T-cell (primary cell): ENCODE measurements at places on chromosomes 12 and 14. TPM values are rescaled to one million over a fixed set of nuclear protein-coding genes. Genes with fewer than 3 reads are reported as not detected.

Gene DEGS2
- 0.19 TPM for total RNA-seq

GRCh38 chr12:100675432-100675831 lies 101.9 kb downstream of the GAS2L3 start:
- H3K27me3 ChIP-seq, result no peaks in the 10 kb centered on the region
- no peaks in the 10 kb centered on the region for H3K4me1 ChIP-seq
- no peak overlapping the region for H3K27ac ChIP-seq
- no peak for DNase-seq

Gene KRT6C
- not detected for total RNA-seq

DNA sequence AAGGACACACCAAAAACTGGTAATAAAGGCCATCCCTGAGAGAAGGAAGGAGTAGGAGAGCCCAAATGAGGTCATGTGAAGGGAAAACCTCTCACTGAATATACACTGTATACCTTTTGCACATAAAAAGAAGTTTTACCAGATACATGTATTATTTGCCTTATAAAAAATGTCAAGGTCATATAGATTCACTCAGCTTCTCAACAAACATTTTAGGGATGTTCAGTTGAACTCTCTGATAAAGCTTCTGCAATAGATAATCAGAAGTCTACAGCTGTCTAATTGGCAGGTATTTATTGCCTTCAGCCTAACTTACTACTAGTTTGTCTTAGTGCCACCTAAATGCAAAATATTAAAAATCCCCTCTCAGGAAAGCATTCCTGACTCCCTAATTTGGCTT lies 8.7 kb downstream of the SLC11A2 start:
- no peak overlapping the region for H3K27ac ChIP-seq
- H3K4me3 ChIP-seq, result no peak overlapping the region
- no peaks in the 10 kb centered on the region for H3K36me3 ChIP-seq
- peaks cover 18% of the 10 kb centered on the region for H3K4me1 ChIP-seq

DNA sequence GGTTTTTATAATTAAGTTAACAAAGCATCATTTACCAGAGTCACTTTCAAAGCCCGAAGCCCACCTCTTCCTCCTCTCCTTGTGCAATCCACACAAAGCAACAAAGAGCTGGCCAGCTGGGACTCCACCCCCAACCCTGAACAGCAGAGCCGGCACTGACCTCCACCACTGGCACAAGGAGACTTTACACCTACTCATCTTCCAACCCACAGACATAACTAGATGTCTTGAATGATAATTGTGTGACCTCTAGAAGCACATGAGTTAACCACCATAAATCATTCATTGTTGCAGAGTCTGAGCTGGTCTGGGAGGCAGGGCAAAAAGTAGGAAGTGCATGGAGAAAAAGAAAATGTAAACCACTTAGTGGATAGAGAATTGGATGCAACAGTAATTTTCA lies 72.2 kb downstream of the ST8SIA1 start:
- no peaks in the 10 kb centered on the region for H3K4me1 ChIP-seq
- H3K4me3 ChIP-seq, result no peak overlapping the region
- DNase-seq, result no peak
- H3K27me3 ChIP-seq, result no peaks in the 10 kb centered on the region
- H3K27ac ChIP-seq, result no peak overlapping the region
- H3K36me3 ChIP-seq, result no peaks in the 10 kb centered on the region

DNA sequence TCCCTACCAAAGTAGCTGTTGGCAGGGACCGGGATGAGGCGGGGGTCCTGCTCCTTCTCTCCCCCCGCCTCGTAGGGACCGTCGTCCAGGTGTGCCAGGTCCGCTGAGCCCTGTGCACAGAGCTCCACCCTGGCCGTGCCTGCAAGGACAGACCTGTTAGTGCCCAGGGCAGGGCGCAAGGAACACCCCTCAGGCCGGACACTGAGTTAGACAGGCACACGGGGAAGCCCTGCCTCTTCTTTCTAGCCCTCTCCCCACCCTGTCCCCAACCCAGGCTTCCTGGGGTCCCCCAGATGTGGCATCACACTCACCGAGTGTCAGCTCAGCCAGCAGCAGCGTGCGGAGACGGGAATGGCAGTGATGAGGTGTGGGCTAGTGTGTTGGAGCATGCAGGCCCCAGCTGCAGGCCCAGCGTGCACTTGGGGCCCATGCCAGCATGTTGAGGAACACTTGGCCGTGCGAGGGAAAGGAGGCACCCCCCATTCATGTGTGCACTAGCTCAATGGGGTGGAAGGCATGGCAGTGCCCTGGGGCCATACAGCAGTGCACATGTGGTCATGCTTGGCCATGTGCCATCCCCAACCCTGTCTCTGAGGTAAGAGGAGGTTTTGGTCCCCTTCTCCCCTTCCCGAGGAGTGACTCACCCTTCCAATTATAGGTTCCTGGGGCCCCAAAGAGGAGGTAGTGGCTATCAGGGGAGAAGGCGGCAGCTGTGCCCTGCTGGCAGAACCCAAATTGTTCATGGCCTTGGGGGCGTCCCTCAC lies 7.3 kb downstream of the ITGA7 start:
- DNase-seq, result no peak
- H3K36me3 ChIP-seq, result no peaks in the 10 kb centered on the region
- no peak overlapping the region for H3K27ac ChIP-seq
- H3K4me3 ChIP-seq, result no peak overlapping the region
- H3K27me3 ChIP-seq, result peaks cover 41% of the 10 kb centered on the region
- no peaks in the 10 kb centered on the region for H3K4me1 ChIP-seq

DNA sequence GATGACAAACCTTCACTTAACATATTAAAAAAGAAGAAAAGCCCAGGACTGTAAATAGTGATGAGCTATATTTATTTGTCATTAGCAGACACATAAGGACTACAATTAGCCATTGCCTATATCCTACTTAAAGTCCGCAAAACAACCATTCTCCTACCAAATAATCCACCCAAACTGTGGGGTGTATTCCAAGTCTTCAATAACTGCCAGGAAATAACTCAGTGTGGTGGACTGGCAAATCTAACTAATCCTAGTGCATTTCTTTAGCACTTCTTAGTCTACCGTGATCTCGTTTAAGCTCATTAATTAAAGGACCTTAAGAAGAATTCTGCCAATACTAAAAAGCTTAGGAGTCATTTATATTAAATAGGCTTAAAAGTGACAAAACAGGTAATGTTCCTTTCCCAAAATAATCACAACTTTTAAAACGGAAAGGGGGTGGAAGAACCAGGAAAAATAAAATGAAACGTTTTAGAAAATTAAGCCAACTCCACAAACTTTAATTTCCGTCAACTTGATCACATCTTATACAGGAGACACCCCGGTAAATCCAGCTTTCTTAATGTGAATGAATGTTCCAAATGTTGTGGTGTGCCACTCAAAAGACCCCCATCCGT lies 1.8 kb downstream of the NOVA1 start:
- H3K4me3 ChIP-seq, result no peak overlapping the region
- H3K4me1 ChIP-seq, result peaks cover 2% of the 10 kb centered on the region
- DNase-seq, result no peak
- no peaks in the 10 kb centered on the region for H3K36me3 ChIP-seq

Gene AP5M1
- total RNA-seq, result 52.6 TPM

Gene DGLUCY
- total RNA-seq, result 99.8 TPM

- no peaks in the 10 kb centered on the region for H3K4me1 ChIP-seq
- H3K36me3 ChIP-seq, result no peaks in the 10 kb centered on the region
- no peak overlapping the region for H3K27ac ChIP-seq
These were observed 186.3 kb upstream of the CLEC14A start for GRCh38 chr14:38442208-38442607.

DNA sequence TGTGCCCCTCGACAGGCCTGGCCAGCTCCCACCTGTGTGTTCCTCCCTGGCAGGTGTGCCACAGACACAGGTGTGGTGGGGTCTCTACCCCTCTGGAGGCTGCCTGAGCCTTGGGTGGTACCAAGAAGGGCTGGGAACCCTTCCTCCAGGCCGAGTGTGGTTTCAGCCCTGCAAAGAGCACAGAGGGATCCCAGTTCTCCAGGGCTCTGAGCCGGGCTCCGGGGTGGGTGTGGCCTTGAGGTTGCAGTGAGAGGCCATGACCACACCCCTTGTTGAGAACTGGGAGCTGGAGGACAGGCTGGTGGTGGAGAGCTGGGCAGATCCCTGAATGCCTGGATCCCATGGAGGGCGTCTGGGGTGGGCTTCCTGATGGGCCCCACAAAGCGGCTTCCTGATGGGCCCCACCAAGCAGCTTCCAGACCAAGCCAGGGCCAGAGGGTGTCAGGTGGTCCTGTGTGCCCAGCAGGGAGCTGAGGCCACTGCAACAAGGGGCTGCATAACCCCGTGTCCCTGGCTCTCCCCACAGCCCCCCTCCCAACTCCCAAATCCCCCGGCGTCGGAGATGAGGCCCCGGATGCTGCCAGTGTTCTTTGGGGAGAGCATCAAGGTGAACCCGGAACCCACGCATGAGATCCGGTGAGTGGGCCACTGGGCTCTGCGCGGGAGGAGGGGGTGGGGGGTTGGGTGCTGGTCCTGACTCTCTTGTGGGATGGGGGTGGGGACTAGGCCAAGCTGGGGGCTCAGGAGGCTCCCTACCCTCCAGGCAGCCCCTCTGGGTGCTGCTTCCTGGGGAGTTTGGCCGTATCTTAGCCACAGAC lies 16.6 kb downstream of the RFLNA start:
- H3K36me3 ChIP-seq, result no peaks in the 10 kb centered on the region
- no peaks in the 10 kb centered on the region for H3K27me3 ChIP-seq
- H3K27ac ChIP-seq, result no peak overlapping the region
- DNase-seq, result no peak
- H3K4me3 ChIP-seq, result no peak overlapping the region
- no peaks in the 10 kb centered on the region for H3K4me1 ChIP-seq

DNA sequence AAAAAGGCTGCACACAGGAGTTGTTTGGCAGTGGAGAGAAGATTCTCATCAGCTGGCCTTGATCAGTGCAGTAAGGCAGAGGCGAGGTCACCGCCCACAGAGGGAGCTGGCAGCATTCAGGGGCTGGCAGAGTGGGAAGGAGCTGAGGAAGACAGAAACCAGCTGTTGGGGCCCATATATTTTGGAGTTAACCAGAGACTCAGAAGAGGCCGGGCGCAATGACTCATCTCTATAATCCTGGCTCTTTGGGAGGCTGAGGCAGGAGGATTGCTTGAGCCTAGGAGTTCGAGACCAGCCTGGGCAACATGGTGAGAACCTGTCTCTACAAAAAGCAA lies 17.7 kb downstream of the SMCO2 start:
- peaks cover 6% of the 10 kb centered on the region for H3K4me1 ChIP-seq
- no peak overlapping the region for H3K4me3 ChIP-seq
- H3K27me3 ChIP-seq, result no peaks in the 10 kb centered on the region
- no peak for DNase-seq
- H3K36me3 ChIP-seq, result no peaks in the 10 kb centered on the region

Gene GRIN2B
- total RNA-seq, result not detected

- H3K4me1 ChIP-seq, result no peaks in the 10 kb centered on the region
- no peak overlapping the region for H3K4me3 ChIP-seq
- H3K27me3 ChIP-seq, result no peaks in the 10 kb centered on the region
- no peaks in the 10 kb centered on the region for H3K36me3 ChIP-seq
- DNase-seq, result no peak
These were observed 177.9 kb downstream of the GALC start for GRCh38 chr14:87815121-87815520.

- no peak overlapping the region for H3K27ac ChIP-seq
- no peak for DNase-seq
- no peak overlapping the region for H3K4me3 ChIP-seq
- H3K4me1 ChIP-seq, result no peaks in the 10 kb centered on the region
These were observed 148.5 kb upstream of the OR4E1 start for GRCh38 chr14:21822109-21822508.

Gene REP15
- total RNA-seq, result not detected

GRCh38 chr14:97219431-97220017 lies 422.3 kb downstream of the VRK1 start:
- no peak overlapping the region for H3K27ac ChIP-seq
- H3K4me1 ChIP-seq, result peaks cover 6% of the 10 kb centered on the region
- H3K27me3 ChIP-seq, result no peaks in the 10 kb centered on the region

- H3K36me3 ChIP-seq, result no peaks in the 10 kb centered on the region
- no peaks in the 10 kb centered on the region for H3K27me3 ChIP-seq
- no peak for DNase-seq
- no peak overlapping the region for H3K4me3 ChIP-seq
These were observed 44.8 kb upstream of the PCED1B start for GRCh38 chr12:47034661-47035060.

- no peak overlapping the region for H3K27ac ChIP-seq
- peaks cover 2% of the 10 kb centered on the region for H3K4me1 ChIP-seq
- no peaks in the 10 kb centered on the region for H3K36me3 ChIP-seq
- peak overlapping the region; percentile 35 for H3K4me3 ChIP-seq
- peaks cover 36% of the 10 kb centered on the region for H3K27me3 ChIP-seq
These were observed 50.7 kb upstream of the MAP1LC3B2 start for GRCh38 chr12:116508145-116509121.

Gene COL2A1
- total RNA-seq, result not detected

GRCh38 chr14:63301891-63302534 lies 16.7 kb downstream of the GPHB5 start:
- DNase-seq, result no peak
- no peak overlapping the region for H3K27ac ChIP-seq
- H3K27me3 ChIP-seq, result no peaks in the 10 kb centered on the region
- H3K4me3 ChIP-seq, result no peak overlapping the region

Gene MUCL1
- not detected for total RNA-seq

GRCh38 chr14:59213368-59214315 lies 25.2 kb downstream of the DAAM1 start:
- H3K27ac ChIP-seq, result no peak overlapping the region
- no peaks in the 10 kb centered on the region for H3K36me3 ChIP-seq
- no peaks in the 10 kb centered on the region for H3K4me1 ChIP-seq
- DNase-seq, result no peak
- no peak overlapping the region for H3K4me3 ChIP-seq

GRCh38 chr14:31806249-31806648 lies 245.0 kb downstream of the NUBPL start:
- H3K36me3 ChIP-seq, result no peaks in the 10 kb centered on the region
- H3K27ac ChIP-seq, result no peak overlapping the region
- no peaks in the 10 kb centered on the region for H3K4me1 ChIP-seq
- no peak for DNase-seq
- H3K4me3 ChIP-seq, result no peak overlapping the region
- no peaks in the 10 kb centered on the region for H3K27me3 ChIP-seq

- no peaks in the 10 kb centered on the region for H3K36me3 ChIP-seq
- H3K4me1 ChIP-seq, result peaks cover 14% of the 10 kb centered on the region
- no peak for DNase-seq
- H3K27ac ChIP-seq, result no peak overlapping the region
- H3K27me3 ChIP-seq, result no peaks in the 10 kb centered on the region
These were observed 1.9 kb upstream of the PPP1R13B start for GRCh38 chr14:103849151-103849886.

Gene AMN
- total RNA-seq, result 12.4 TPM
